ENCODE measurements at places on chromosomes 4 and X.

DNA sequence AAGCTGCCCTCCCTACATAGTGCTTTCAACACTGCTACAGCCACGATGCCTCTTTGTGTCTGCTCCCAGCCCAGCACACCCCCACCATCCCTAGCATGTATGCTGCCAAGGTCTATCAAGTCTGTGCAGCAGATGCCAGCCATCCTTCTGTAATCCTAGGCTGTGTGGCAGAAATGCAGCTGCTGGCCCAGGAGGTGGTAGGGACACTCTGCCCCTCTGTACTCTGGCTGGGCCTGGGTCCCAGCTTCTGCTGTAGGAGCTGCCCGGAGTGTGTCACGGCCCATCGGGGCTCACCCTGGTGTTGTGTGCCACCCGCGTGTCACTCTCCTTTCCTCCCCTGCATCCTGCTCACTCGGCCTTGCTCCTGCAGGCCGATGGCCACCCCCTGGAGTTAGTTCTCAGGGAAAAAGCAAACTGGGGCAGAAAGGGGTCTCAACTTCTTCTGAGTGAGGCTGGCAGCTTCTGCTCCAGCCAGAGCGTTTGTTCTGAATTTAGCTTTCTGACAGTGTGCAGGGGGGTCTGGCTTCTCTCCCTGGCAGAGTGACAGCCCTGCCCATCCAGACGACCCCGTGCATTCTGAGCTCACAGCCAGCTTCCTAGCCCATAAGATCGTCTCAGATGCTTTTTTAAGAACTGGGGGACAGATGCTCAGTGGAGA is 22.7 kb downstream of the PSAPL1 start:
- no peak for DNase-seq

GRCh38 chrX:148522006-148522405 is 21.6 kb downstream of the AFF2 start:
- no peak for DNase-seq

GRCh38 chr4:123327846-123328429 is 68.7 kb upstream of the SPRY1 start:
- no peak for DNase-seq

DNA sequence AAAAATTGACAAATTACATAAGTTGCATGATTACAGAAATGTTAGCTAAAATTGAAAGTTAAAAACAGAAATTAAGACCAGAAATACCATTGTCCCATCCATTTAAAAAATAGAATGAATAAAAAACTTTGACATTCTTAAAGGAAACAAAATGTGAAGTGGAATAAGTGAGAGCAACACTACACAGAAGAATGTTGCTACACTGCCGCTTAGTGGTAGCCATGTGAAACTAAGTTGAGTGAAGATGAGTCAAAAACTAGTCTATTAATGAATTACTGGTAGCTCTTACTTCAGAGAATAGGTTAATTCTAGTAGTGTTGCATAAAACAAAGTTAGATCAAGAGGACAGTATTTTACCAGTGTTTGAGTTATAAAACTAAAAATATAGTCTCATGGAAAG is 571.0 kb upstream of the KLHL4 start:
- DNase-seq = no peak

GRCh38 chrX:56765811-56766553 is 36.9 kb downstream of the NBDY start:
- no peak for DNase-seq

- DNase-seq = no peak
Measured at GRCh38 chrX:112048707-112049106, 33.9 kb downstream of the TRPC5 start.

DNA sequence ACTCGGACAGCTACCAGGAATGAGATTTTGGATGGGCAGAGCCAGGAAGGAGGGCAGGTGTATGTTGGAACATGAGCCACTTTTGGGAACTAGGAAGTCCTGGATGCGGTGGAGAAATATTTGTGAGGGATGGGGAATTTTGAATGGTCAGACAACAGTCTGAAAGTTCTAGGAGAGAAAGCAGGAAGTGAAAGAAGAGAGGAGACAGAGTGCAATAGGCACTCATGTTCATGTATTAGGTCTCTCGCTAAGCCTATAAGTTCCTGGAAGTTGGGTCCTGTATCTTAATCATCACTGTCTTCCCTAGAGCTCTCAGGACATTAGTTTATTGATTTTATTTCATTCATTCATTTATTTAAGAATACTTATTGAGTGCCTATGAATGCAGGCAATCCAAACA is 65.7 kb upstream of the CITED1 start:
- DNase-seq = no peak

Data from NK-92 treated with Interleukin-12 subunit alpha and Interleukin-12 subunit beta, amount 100 ng/mL, for 24 hours (cell line).